Glutamatergic neuron (in vitro differentiated cells): ENCODE measurements at places on chromosomes 7 and 10.

DNA sequence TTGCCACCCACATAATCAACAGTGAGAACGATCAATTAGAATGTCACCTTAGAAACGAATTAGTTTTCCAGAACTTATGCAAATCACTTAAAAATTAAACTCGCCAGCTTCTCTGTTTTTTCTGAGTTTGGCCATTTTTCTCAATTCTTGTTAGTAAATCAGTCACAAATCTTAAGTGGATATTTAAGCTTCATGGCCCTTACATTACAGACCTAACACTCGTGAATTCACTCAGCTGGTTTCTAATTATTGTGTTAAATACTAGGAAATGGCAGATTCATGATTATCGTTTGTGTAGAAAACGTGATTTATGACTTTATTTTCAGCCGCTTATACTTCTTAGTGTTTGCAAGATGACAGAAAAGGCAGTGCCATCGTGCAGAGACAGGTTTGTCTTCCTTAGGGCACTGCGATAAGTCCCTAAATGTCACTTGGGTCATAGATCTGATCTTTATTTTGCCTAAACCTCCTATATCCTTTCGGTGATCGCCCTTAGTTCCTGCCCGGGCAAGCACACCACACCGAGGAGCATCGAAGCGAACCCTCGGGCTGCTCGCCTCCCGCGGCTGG is 587 bp upstream of the CELF2 start:
- DNase-seq: no peak

DNA sequence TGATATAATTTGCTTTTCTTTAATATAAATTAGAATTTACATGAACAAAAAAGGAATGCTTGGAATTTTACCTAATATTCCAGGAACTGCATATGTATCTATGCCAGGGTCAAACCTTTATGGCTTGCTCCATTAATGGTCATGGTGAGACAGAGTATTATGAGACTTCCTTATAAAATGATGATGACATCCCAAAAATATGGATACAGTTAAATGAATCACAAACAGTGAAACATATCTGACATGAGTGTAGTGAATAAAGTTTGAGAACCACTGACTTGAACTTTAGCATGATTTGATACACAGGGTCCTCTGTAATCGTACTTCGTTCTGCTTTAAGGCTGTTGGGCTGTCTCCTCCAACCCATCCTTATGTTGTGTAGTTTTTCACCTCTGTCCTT is 51.8 kb downstream of the MARCHF5 start:
- no peak for DNase-seq

DNA sequence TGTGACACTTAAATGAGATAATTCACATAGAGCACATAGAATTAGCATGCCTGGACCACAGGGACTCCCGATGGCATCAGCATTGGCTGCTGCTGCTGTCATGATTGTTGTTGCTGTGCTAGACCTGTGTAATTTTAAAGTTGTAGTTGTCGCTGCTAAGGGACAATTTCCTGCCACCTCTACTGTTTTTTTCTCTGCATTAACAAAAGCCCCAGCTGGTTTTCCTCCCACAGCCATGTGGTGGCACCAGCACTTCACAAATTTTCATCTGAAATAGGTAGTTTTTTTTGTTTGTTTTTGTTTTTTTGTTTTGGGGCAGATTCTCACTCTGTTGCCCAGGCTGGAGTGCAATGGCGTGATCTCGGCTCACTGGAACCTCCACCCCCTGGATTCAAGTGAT is 25.4 kb upstream of the PRXL2A start:
- DNase-seq: peak; percentile 38

GRCh38 chr10:73875139-73875475 is 752 bp upstream of the CAMK2G start:
- no peak for DNase-seq

DNA sequence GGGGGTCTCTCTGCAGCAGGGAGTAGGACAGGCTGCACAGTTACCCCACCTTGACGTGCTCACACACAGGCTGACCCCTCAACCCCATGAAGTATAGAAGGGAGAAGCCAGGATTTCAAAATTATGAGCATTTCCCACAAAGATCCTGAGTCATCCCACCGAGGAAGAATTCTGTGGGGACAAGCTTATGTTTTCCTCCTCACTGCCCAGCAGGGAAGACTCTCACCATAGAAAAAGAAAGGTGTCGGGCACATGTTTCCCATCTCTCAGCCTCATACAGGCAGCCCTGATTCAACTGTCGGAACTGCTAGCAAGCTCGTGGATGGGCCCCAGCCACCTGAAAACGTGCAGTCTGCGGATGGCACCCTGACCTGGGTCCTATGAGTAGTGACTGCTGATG is 499.7 kb upstream of the MKI67 start:
- DNase-seq: no peak

- DNase-seq: no peak
Observed at GRCh38 chr10:132434405-132435005, 37.5 kb downstream of the PWWP2B start.

GRCh38 chr7:7732621-7733281 is 14.3 kb upstream of the RPA3 start:
- no peak for DNase-seq

DNA sequence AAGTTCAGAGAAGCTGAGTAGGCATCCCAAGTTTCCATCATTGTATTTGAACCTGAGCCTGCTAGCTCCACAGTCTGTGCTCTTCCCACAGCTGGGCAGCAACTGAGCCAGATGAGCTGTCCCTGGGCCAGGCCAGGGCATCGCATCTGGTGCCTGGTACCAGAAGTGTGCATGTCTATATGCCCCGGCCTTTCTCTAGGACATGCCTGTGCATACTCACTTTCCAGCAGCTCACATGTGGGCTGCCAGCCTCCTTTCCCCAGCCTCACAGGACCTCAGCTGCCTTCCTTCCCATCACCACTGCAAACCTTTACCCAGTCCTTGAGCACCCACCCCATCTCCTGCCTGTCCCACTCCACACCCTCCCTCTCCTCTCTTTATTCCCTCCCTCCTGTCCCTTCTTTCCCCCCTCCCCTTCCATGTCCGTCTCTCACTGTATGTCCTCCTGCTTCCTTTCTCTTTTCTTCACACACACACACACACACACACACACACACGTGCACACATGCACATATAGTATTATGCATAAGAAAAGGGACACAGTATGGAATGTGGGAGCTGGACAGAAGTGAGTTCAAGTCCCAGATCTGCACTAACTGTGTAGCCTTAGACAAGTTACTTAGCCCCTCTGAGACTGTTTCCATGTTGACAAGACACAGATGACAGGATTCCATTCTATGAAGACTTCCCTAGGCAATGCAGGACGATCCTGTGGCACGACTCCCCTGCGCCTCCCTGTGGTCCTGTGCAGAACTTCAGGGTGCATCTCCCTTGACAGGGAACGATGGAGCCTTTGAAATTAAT is 10.9 kb downstream of the CDHR1 start:
- DNase-seq: peak; percentile 91

DNA sequence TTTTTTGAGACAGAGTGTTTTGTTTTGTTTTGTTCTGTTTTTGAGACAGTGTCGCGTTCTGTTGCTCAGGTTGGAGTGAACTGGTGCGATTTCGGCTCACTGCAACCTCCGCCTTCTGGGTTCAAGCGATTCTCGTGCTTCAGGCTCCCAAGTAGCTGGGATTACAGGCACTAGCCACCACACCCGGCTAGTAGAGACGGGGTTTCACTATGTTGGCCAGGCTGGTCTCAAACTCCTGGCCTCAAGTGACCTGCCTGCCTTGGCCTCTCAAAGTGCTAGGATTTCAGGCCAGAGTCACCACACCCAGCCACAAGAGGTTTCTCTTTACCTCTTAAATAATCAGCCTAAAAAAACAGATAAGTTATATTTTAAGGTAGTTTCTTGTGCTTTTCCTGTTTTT is 8.7 kb upstream of the ARHGAP12 start:
- no peak for DNase-seq

GRCh38 chr10:76319661-76320060 is 888.2 kb downstream of the LRMDA start:
- no peak for DNase-seq

DNA sequence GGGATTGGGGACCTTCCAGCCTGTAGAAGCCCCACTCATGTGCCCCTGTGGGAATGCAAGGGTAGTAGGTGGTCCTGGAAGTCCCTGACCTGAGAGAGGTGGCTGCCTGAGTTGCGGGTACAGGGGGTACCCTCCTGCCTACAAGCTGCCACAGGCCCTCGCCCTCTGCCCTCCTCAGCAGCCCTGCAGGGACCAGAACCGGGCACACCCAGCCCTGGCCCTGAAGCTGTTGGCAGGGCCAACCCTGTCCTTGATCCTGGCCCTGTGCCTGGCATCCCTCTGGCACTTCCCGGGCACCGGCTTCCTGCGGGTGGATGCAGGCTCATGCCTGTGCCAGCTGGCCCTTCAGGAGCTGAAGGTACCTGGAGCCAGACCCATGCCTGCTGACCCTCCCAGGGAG is 54.9 kb upstream of the ELN start:
- no peak for DNase-seq

DNA sequence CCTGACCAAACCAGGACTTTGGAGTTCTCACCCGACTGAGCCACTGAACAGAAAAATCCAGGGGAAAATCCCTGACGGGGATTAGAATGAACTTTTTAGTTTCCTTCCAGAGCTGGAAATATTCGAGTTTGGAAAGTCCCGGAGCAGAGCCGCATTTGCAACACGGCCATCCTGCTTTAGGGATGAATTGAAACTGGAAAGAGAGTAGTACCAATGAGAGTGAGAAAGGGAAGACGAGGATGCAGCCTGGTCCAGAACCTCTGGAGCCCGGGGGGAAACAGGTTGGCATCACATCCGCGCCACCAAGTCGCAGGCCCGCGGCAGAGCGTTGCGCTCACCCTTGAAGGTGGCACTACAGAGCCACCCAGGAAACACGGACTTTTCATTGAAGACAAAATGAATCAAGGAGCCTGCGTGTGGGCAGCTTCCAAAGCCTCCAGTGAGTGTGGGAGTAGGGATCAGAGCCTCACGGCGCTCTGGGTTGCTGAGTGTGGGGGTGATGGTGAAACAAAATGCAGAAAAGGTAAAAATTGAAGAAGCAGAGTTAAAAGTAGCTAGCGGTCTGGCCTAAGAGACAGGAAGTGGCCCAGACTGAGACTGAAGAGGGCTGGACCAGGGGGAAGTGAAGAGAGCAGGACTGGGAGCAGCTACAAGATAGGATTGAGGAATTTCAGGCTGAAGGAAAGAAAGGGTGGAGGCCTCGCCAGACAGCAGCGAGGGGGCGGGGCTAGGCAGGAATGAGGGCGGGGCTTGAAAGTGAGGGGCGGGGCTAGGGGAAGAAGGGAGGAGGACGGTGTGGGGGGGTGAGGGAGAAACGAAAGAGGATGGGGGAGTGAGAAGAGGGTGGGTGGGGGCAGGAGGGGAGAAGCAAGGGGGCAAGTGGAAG is 1.8 kb downstream of the SMURF1 start:
- DNase-seq: peak; percentile 45

GRCh38 chr10:58837826-58838225 is 325.2 kb downstream of the BICC1 start:
- DNase-seq: no peak

DNA sequence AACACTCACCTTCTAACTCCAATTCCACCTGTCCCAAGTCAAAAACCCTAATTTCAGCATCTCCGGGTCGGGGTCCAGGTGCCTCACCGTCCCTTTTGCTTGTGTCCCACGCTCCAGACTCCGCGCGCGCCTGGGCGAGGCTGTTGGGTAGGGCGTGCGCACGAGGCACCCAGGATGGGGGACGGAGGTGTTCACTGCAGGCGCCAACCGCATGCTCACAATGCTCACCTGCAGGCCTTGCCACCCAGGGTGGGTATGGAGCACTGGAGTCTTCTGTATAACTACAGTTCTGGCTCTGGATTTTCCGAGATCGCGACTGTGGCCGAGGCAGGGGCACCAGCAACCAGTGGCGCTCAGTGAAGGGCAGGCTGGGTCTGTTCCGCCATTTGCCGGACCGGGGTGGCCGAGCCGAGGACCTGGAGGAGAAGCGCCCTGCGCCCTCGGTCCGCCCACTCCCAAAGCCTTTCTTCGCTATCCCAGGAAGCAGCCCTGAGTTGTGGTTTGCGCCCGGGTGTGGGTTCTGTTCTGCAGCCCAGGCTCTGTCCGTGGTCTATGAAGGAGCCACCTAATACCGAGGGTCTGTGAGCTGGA is 8.7 kb downstream of the FAM200A start:
- no peak for DNase-seq

DNA sequence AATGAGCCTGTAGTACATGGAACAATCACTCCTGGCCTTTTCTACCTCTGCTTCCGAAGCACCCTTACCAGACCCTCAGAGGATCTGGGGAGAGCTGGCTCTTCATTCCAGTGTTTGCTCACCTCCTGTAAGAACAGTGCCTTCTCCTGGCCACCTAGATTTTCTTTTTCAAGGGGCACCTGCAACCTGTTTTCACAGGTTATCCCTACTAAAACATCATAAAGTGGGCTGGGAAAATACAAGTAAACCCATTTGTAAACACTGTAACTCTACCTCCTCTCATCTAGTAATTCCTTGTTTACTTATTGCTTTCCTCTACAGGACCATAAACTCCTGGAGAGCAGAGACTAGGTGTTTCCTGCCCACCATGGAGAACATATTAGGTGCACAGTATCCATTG is 1.1 kb downstream of the PIK3AP1 start:
- no peak for DNase-seq

- no peak for DNase-seq
Observed at GRCh38 chr10:14782691-14783363, 8.1 kb upstream of the FAM107B start.

DNA sequence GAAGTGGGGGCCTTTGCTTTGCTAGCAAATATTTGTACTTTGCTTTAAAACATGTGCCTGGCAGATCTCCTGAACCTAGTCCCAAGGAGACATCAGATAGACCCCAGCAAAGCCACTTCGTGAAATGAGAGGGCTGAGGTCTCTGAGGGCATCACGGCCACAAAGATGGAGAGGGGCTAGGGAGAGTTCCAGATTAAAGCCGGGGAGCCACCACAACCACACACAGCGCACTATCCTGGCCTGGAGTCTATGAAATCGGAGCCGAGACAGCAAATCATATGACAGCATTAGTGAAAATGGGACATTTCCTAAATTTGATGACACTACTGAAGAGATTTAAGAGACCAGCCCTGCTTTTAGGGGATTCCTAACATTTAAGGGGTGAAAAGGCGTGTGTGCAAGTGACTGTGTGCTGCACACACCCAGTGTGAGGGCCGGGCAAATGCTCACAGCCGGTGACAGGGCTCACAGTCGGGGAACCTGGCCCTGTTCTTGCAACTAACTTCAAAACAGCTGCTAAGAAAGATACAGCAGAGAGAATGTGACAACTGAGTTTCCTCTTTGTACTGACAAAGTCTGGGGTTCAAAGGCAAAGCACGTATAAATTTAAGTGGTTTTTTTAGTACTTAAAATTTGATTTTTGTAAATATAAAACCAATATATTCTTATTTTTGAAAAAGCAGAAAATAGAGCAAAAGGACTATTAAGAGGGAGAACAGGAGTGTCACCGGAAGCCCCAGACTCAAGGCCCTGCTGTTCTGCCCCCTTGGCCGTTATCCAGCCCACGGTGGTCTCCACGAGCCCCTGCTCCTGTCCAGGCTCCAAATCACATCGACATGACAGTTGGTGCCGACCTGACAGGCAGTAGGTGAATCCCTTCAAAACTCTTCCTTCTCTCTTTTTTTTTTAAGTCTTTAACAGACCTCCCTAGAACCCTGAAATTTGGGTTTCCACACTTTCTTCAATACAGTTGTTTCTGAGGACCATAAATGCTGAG is 49.5 kb downstream of the VIPR2 start:
- DNase-seq: no peak

GRCh38 chr10:64271508-64271907 is 750.3 kb downstream of the REEP3 start:
- no peak for DNase-seq
